ENCODE measurements at places on chromosomes 12 and 14.

DNA sequence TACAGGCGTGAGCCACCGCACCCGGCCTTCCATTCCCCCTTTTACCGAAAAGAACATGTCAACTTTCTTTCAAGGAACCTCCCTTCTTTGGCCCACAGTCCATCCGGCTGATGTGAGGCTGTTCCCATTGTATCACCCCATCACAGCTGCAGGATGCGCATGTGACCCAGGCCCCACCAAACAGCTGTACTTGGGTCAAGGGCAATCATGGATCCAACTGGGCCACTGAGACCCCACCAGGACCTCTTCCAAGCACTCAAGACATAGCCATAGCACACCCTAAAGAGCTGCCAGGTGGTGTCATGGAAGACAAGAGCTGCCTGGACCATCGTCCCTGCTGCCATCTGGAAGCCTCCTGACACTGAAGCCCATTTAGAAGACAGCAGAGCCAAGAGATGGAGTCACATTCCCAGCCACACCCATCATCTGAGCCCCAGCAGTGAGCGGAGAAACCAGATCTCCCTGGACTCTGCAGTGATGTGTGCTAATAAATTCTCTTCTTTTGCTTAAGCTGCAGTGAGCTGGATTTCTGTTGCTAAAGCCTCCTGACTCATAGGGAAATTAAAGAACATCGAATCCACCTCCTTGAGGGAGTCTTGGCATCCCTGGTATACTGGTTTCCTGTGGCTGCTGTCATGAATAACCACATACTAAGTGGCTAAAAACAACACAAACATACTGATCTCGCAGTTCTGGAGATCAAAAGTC lies 105.6 kb downstream of the KSR2 start:
- no peak for DNase-seq

GRCh38 chr14:69505338-69506240 lies 21.1 kb downstream of the PLEKHD1 start:
- no peak for DNase-seq

- no peak for DNase-seq
Observed at GRCh38 chr12:34298176-34298970, 276.1 kb downstream of the ALG10 start.

DNA sequence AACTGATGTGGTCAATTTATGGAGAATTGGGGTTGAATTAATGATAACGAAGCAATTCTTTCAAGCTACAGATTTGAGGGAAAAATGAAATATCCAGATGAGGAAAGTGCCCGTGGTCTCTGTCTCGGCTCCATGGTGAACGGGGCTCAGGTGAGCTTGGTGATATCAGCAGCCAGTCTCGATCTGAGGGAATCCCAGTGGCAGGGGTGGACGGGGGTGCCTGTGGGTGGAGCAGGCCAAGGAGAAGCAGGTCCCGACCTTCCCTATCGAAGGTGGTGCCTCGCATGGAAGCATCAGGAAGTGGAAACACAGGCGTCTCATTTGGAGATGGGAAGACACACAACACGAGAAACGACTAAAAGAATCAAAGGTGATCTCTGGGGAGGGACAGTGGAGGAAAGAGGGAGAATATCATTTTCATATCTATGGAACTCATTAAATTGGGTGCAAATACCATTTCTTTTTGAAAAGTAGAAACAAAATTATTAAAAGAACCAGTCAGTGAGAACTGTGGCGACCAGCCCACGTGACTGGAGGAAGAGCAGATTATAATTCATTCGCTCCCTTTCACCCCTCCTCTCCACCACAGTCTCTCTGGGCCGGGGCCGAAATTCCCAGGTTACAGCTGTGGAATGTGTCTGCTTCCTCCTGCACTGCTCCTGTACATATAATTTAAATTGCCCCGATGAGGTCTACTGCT lies 354.3 kb upstream of the SFSWAP start:
- no peak for DNase-seq

GRCh38 chr14:64717870-64718269 lies 13.6 kb downstream of the PLEKHG3 start:
- no peak for DNase-seq

GRCh38 chr12:13100605-13100881 lies 2.9 kb downstream of the GSG1 start:
- DNase-seq, result no peak

DNA sequence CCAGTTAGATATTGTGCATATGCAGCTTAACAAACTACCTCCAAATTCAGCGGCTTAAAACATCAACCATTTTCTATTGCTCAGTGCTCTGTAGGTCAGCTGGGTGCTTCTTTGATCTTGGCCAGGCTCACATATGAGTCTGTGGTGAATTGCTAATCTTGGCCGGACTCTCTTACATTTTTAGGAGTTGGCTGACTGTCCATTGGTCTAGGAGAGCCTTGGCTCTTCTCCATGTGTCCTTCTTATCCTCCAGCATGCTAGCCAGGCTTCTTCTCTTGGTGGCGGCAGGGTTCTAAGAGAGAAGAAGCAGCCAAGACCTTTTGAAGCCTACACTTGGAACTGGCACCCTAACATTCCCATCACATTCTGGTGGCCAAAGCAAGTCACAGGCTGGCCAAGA lies 174.3 kb upstream of the PWP1 start:
- DNase-seq, result no peak

DNA sequence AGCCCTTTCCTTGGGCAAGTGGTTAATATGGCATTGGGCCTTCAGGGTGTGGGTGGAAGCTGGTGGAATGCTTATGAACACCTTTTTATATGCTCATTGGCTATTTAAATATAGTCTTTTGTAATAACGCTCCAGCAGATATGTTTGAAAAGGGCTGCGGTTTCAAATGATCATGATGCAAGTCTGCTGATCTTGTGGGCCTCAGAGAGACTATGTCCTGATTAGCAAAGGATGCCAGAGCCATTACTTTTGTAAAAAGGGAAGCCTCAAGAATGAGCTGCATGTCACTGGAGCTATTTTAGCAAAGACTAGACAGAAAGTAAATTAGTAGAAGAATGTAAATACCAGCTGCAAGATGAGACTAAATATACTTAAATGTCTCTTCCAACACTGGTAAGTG lies 200.5 kb downstream of the GXYLT1 start:
- no peak for DNase-seq

GRCh38 chr12:108935159-108935763 lies 55.4 kb downstream of the DAO start:
- no peak for DNase-seq

DNA sequence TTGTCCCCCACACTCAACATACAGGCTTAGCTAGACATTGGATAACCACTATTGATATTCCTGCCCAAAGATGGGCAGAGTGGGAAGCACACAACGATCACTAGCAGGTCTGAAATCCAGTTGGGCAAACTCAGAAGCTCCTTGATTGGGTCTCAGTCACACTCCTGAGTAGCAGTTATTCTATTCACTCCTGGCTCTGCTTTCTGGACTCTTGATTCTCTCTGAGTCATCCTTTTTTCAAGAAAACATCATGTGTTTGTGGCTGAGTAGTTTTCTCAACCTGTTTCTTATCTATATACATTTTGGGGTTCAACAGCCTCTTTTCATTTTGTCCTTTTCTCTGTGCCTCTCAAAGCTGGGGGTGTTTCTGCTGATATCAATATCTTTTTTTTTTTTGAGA lies 46.0 kb upstream of the MANSC4 start:
- no peak for DNase-seq

GRCh38 chr12:82757059-82757458 lies 70.4 kb downstream of the TMTC2 start:
- no peak for DNase-seq

DNA sequence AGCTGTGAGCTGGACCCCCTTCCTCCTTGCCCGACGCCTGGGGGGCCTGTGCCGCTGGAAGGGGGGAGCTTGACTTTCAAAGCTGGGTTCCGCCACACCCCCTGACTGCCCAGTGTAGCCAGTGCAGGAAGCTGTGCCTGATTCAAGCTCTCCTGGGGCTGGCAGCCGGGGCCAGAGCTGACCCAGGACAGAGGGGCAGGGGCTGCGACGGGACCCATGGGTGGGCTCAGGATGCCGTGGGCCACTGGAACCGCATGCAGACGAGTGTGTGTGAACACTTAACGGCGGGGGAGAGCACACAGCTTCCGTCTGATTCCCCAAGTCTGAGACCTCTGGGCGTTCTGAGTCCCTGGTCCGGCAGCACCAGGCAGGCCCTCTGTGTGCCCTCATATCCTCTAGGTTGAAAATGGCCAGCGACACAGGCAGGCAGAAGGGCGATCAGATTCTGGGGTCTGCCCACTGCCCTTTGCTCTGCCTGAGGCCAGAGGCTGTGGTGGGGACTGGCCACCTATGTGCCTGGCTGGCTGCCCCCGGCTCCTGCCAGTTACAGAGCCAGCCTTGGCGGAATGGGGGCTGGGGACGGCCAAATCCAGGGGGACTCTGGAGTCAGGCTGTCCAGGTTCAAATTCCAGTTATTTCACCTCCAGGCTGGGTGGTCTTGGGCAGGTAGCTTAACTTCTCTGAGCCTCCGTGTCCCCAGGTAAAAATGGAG lies 54.0 kb downstream of the CYP46A1 start:
- DNase-seq, result no peak

DNA sequence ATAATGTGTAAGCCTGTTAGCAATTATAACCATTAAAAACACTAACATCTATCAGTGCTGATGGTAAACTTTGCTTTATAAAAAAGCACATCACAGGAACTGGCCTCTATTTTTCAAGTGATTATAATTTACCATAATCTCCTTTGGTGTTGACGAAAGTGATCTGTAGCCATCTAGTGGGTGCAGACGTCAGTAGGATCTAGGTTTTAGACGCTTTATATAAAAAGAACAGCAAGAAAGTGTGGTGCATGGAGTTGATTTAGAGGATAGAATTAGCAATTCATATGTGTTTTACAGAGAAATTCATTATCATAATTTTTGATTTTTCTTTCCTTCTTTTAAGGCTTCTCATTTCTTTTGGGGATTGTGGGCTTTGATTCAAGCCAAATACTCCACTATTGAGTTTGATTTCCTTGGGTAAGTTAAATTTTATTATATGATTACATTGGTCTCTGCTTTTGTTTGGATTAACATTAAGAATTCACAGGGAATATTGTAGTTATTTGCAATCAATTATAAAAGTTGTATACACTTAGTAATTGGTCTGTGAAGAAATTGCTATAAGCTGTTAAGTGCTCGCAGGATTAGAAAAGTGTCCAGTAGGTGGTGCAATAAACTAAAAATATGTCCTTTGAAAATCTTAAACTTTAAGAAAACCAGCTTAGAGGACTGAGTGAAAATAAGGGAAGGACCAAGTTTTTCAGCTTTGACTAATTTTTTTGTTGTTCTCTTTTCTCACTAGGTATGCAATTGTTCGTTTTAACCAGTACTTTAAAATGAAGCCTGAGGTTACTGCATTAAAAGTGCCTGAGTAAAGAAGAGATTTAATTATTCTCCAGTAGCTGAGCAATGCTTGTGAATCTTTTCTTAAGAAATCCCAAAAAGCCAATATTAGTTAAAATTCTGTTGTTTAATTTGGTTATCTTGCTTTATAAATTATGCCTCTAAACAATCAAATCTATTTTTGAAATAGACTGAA lies 59.5 kb downstream of the ETNK1 start:
- no peak for DNase-seq

DNA sequence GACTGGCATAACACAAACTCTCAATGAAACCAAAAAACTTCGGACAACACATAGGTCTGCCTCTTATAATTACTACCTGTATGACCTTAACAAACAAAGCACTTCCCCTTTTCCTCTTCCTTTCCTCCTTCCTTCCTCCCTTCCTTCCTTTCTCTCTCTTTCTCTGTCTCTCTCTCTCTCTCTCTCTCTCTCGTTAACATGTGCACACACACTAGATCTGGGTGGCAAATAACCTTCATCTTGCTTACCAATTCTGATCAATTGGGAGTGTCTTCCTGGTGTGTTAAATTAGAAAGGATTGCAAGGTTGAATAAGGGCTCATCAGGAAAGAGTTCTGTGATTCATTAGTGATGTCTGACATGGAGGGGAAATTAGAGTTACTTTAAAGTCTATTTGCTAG lies 307.8 kb upstream of the PRKD1 start:
- no peak for DNase-seq

- DNase-seq, result no peak
Observed at GRCh38 chr12:118874698-118875548, 106.4 kb upstream of the SRRM4 start.

GRCh38 chr12:96197503-96198272 lies 3.5 kb downstream of the ELK3 start:
- DNase-seq, result no peak

DNA sequence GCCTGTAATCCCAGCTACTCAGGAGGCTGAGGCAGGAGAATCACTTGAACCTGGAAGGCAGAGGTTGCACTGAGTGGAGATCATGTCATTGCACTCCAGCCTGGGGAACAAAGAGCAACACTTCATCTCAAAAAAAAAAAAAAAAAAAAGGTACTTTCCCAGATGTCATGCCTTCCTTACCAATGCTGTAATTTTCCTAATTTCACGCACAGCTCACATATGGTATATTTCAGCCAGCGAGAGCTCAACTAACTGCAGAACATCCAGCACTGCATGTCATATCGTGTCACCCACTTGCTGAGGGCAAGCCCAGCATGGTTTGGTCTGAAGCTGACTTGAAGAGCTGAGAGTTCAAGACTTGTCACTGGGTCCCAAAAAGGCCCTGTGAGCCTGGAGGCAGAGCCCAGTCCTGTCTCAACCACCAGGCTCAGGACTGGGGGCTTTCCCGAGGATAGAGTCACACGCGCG lies 29.0 kb downstream of the NFKBIA start:
- DNase-seq, result no peak

GRCh38 chr12:92118826-92119536 lies 26.7 kb downstream of the BTG1 start:
- DNase-seq, result no peak

DNA sequence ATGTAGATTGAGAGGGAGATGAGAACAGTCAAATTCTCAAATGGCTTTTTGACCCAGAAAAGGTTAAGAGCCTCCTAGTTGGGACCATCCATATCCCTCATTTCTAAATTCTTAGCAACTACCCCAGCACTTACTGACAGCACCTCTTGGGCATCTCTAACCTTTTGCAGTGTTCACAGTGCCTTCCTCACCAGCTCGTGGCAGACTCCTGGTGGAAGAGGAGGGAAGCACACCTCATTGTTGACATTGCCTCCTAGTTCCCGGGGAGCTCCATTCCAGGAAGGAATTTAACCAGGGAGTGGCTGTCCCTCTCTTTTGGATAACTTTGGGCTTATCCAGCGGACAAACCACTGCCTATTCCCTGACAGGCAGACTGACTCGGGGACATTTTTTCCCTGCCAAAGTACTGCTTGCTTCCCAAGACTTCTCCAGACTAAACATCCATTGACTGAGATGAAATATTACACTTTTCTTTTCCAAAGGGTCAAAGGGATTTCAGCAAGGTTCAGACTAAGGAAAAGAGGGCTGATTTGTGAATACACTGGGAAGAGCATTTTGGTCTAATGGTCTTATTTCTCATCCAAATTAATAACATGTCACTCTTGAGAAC lies 9.0 kb upstream of the OR6J1 start:
- peak; percentile 40 for DNase-seq

DNA sequence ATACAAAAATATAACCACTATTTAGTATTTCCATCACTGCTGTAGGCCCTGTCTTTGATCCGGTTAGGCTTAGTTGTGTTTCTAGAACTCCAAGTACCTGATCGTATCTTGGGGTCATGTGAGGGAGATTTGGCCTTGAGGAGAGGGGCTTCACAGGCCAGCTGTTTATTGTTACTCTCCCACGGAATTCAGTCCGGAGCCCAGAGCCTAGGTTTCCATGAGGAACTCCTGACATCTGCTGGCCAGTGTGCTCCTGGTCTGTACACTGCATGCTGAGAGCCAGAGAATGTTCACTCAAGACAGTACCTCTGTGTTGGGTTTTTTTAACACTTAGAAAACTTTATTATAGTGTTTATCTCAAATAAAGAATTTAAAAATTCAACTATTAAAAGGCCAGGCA lies 341.0 kb upstream of the TMEM132C start:
- no peak for DNase-seq

- no peak for DNase-seq
Observed at GRCh38 chr12:32448586-32448985, 49.2 kb downstream of the FGD4 start.

All from activated CD4-positive, alpha-beta T cell treated with anti-CD3 and anti-CD28 coated beads for 4 hours (primary cell).